ENCODE measurements at places on chromosomes 7 and 10.

- DNase-seq = no peak
Measured at GRCh38 chr7:120714945-120715344, 143.0 kb downstream of the TSPAN12 start.

GRCh38 chr7:158617737-158618128, 30.1 kb upstream of the PTPRN2 start:
- DNase-seq = no peak

GRCh38 chr7:71191771-71192170, 59.8 kb downstream of the GALNT17 start:
- no peak for DNase-seq

DNA sequence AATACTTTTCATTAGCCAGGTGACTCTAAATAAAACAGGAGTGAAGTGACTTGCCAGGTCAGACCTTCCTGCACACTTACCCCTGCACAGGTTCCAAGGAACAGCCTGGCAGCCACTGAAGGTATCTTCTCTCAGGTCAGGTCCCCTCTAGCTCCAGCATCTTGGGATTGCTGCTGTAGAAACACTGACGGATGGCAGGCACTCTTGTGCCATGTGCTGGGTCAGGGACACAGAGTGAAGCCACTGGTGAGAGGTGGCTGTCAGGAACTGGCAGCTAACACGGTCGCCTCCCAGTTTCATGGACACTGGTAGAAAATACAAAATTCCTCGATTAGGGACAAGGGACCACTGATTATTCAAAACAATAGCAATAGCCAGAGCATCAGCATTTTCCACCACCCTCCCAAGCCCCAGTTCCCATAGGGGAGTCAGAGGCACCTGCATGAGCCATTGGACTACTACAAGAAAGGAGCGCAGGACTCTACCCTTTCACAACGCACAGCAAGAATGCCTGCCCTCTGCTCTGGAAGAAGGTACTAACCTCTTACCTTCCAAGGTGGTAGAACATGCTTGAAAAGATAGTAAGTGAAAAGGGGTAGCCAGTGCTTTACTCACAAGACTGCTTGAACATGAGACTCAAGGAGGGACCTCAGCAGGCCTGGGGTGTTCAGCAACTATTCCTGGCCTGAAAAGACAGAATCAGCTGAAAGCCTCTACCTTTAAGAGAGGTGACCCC, 5.1 kb upstream of the MYO1G start:
- no peak for DNase-seq

GRCh38 chr10:116521424-116522290, 24.1 kb upstream of the PNLIP start:
- DNase-seq = peak; percentile 30

GRCh38 chr10:52030051-52030790, 283.9 kb upstream of the DKK1 start:
- DNase-seq = no peak

GRCh38 chr10:10138685-10139084, 879.0 kb upstream of the CELF2 start:
- no peak for DNase-seq

- DNase-seq = no peak
Measured at GRCh38 chr10:97494863-97495506, 3.2 kb downstream of the MMS19 start.

DNA sequence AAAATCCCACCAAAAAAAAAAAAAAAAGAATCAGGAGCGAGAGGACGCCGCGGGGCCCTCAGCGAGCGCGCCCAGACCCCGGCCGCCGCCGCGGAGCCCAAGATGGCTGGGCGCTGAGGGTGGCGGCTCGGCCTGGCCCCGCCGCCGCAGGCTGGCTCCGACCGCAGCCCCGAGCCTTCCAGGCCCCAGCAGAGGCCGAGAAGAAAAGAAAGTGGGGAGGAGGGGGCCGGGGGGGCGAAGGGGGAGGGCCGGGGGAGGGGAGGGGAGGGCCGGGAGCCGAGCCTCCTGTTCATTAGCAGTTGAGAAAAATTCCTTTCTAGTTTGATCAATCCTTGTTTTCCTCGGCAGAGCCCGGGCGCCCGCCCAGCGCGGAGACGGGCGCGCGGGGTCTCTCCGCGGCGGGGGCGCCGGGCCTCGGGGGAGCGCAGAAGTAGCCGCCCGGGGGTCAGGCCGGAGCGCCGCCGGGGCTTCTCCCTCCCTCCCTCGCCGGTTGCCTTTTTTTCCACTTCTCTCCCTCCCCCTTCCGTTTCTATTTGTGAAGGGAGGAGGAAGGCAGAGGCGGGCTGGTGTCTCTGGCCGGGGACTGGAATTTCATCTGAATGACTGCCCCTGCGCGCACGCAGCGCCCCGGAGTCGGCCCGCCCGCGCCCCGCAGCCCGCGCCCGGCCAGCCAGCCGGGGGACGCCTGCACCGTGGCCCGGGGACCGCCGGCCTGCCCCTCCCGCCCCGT, 778 bp upstream of the TRIM8 start:
- peak; percentile 77 for DNase-seq

GRCh38 chr7:55546814-55547213, 25.5 kb downstream of the VOPP1 start:
- DNase-seq = peak; percentile 46

- no peak for DNase-seq
Measured at GRCh38 chr7:143391462-143392404, 10.6 kb downstream of the ZYX start.

DNA sequence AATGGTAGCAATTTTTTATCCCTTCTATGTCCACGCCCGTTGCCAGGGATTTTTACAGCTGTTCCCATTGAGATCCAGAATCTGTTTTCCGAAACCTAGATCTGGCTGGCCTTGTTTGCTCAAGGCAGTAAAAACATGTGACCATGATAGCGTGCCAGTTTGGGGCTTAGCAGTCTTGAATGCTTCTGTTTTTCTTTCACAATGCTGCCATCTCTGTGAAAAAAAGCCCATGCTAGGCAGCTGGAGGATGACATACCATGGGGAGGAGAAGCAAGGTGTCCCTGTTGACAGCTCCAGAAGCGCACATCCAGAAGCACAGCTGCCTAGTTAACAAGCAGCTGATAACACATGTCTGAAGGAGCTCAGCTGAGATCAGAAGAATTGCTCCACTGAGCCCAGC, 2.2 kb upstream of the ZNF92 start:
- DNase-seq = peak; percentile 44

DNA sequence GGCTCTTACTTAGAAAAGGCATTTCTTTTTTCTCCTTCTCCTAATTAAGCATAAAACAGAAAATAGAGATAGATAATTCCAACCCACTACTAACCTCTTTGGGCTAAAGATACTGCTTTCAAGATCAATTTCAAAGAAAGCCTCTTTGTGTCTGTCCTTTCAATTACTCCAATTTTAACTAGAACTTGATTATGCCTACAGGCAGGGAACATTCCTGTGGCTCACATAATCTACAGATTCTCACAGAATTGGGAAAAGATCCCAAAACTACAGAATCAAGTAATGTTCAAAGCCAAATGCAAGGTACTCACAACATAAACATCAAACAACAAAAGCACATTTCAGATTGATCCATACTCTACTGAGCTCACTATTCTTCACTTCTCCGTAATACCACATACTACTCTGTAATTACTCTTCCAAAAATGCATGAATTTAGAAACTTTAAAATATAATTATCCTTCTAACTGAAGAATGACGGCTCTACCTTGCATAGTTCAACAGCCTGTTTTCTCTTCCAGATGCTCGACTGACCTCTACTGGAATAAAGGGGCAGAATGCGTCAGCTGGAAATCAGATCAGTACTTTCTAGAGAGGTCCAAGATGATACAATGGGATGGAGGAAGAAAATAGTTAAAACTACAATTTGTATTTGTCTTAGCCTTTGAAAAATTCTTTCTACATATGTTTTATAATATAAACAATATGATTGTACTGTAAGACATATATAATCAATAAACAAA, 3.9 kb downstream of the MTERF1 start:
- peak; percentile 11 for DNase-seq

DNA sequence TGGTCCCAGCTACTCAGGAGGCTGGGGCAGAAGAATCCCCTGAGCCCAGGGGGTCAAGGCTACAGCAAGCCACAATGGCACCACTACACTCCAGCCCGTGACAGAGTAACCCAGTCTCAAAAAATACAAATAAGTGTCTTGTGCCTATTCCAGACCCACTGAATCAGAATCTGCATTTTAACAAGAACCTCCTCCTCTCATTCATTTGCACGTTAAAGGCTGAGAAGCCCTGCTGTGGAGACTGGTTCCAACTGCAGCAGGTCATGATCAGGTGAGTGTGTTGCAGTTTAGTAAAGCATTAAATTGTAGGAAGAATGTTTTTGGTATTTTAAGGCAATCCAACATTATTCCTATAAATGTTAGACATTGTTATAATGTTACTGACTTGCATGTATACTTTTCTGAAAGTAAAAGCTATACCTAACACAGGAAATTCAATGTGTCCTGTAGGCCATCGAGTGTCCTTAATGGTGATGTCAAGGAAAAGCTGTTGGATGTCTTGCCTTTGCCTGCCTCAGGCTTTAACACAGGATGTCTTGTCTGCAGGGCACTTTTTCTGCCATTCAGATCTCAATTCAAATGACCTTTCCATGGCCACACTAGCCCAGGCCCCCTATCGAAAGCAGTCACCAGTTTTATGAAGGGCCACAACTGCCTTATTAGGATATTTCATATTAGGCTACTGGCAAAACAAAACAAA, 30.4 kb downstream of the MKRN1 start:
- no peak for DNase-seq

DNA sequence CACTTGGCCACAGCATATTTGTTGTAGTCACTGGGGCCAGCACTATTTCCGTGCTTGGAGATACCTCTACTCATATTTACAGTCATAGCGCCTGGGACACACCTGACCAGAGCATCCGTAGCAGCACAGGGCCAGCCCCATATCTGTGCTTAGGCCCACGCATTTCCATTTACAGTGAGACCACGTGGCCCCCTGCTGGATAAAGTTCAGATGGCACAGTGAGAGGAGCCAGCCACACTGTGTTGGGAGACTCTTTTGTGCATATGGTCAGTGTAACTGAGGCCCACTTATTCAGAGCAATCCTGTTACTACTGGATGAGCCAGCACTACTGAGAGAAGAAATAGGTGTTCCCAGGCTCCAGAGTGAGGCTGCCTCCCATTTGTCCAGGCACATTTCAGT, 455.3 kb downstream of the REEP3 start:
- DNase-seq = peak; percentile 28

DNA sequence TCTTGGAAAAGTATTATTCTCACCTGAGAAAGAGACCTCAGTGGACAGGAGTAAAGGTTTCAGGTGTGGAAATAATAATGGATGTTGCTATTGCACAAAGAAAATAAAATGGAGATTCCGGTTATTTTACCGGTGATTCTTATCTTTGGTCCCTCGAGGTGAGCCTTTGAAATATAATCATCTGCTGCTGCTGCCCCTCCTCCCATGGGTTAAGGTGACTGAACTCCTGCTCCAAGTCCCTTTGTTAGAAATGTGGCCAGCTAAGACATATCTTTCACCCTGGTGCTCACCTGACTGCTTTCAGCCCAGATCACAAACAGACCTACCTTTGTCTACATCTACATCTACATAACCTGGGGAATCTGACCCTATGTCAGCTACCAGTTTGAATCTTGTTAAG, 5.7 kb downstream of the CUBN start:
- DNase-seq = no peak

- DNase-seq = no peak
Measured at GRCh38 chr10:59907537-59907917, 1.2 kb upstream of the CCDC6 start.

GRCh38 chr10:50988792-50989191, 85.5 kb upstream of the PRKG1 start:
- peak; percentile 2 for DNase-seq

GRCh38 chr7:22577470-22578001, 77.5 kb upstream of the STEAP1B start:
- DNase-seq = peak; percentile 41

DNA sequence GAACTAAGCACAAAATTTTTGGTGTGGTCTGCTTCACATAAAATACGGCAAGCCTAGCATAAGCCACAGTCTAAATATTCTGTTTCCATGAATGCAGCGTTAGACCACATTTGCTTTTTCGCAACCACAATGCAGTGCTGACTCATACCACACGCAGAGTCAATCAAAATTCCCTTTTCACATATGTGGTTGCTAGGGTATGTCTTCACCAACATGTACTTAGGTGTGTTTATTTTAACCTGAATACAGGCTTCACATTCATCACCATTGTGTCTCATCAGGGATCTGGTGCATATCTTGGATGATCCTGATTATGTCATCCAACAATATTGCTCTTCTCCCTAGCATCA, 90.8 kb downstream of the CHN2 start:
- no peak for DNase-seq

GRCh38 chr10:93378997-93379730, 103.0 kb downstream of the MYOF start:
- no peak for DNase-seq

- DNase-seq = no peak
Measured at GRCh38 chr10:19209319-19209718, 160.7 kb downstream of the MALRD1 start.

DNA sequence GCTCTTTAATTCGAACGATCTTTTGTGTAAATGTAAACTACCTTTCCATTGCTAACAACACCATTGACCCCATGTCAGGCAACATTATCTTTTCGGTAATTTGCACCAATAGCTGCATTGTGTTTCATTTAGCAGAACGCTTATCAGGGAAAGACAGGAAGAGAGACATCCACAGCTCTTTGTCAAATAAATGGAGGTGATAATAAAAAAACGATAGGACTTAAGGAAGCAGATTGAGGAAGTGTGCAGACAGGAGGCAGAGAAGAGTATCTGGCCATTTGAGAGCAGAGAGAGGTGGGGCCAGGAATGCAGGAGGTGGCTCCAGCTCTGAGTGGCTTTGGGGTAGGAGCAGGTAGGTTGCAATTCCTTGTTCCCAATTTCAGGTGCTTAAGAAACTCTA, 37.5 kb upstream of the ADARB2 start:
- no peak for DNase-seq

DNA sequence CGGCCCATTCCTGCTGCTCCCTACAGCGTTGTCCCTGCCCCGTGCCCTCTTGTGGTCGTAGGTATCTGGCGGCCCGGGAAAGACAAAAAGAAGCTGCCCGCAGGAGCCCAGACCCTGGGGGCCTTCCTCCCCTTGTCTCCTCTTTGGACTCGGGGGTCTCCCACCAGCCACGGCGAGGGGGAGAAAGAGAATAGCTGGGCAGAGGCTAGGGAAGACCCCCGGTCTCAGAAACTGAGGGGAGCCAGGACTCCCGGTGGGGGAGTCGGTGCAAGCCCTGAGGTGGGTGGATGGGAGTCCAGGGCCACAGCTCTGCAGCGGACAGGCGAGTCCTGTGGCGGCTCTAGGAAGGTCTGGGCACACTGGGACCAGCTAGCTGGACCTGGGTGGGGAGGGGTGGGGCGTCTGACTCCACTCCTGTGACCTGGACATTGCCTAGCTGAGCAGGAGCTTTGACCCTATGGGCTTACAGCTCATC, 1.3 kb upstream of the SH2D4B start:
- no peak for DNase-seq

DNA sequence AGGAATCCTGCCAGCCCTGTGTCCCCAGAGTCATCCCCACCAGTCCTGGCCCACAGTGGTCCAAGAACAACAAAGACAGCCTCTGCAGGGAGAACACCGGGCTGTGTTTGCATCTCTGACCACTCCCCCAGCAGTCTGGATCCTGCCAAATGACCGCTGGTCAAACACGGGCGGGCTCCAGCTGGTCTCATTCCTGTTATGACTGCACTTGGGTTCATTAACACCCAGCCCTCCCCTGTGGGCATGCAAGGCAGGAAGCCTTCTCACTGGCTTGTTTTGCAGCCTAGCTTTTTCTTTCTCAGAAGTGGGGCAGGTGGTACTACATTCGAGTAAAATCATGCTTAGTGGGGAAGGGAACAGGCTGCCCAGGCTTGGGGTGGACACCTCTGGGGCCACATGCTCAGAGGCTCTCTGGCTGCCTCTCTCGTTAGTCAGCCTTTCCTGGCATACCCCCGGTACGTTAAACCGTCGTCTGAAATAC, 190.0 kb downstream of the PLXNA4 start:
- peak; percentile 62 for DNase-seq
